Neuronal stem cell (in vitro differentiated cells): ENCODE measurements at places on chromosomes 3 and 15.

GRCh38 chr3:134904776-134905646, 110.0 kb downstream of the EPHB1 start:
- DNase-seq = no peak

DNA sequence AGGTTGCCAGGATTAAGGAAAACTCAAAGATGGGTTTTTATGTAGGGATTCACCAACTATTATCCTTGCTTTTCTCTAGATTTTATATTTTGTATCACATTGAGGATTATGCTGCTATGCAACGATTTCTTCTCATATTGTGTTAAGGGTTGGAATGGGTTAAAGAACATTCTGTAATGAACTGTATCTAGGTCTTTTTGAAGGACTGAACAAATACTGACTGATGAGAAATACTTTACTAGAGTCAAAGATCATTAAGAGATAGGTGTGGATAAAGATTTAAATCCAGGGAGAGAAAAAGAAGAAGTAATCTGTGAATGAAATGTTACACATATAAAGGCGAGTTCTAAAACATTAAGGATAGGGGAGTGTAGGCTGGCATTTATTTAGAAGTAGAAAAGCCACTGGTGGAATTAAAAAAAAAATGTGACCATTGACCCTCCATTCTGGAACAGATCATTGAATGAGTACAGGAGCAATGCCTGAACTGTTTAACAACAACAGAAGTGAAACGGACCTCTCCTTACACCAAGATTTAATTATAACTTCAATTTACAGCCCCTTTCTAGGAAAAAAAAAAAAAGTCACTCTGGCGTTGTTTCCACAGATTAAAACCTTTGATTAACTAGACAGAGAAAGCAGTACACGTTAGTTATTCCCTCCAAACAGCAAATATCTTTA, 39.2 kb downstream of the PROS1 start:
- DNase-seq = no peak

GRCh38 chr15:85499371-85499887, 119.0 kb downstream of the AKAP13 start:
- DNase-seq = no peak

DNA sequence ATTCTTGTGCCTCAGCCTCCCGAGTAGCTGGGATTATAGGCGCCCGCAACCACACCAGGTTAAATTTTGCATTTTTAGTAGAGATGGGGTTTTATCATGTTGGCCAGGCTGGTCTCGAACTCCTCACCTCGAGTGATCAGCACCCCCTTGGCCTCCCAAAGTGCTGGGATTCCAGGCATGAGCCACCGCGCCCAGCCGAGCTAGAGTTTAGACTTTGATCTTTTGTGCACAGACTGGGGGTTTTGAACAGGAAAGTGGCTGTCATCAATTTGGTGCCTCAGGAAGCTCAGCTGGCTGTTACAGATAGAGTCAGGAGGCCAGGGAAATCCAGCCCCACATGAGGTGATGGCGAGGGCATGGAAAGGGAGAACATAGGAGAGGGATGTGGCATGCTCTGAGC, 19.3 kb upstream of the IREB2 start:
- DNase-seq = no peak

GRCh38 chr15:85479071-85479647, 98.8 kb downstream of the AKAP13 start:
- DNase-seq = no peak

DNA sequence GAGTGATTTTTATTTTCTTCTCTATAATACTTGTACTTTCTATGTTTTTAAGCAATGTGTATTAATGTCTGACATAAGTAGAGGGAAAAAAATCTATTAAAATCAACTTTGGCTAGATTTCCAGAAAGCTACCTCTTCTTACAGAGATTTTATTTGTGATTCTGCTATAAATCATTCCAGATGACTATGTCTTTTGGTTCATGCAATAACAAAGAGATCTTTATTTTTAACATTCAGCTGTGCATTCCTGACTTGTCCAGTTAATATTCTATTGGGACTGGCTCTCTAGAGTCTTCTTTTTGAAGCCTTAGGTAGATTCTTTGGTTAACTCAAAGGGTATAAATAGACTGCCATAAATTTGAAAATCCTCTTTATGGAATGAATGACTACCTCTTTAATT, 74.3 kb upstream of the ARPP21 start:
- no peak for DNase-seq

- no peak for DNase-seq
Observed at GRCh38 chr3:124260206-124260915, 268.4 kb upstream of the ROPN1 start.

DNA sequence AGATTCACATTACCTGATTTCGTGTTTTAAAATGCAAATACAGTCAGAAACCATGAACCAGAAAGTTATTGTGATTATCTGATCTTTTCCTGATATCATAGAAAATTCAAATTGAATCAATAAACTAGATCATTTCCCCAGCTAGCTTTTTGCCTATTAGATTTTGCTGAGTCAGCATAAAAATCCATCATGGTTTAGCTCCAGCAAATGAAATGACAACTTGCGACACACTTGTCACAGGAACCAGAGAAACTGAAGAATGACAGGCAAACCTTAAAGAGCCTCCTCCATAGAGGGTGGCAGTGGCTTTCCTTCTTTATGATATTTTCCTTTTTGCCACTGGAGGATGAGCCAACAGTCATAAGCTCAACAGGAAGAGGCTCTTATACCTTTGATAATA, 30.6 kb upstream of the TMEM108 start:
- DNase-seq = no peak

GRCh38 chr3:190762801-190763200, 99.7 kb downstream of the GMNC start:
- DNase-seq = no peak

GRCh38 chr3:15646851-15647511, 45.4 kb downstream of the BTD start:
- DNase-seq = no peak

- no peak for DNase-seq
Observed at GRCh38 chr3:48877671-48878070, 21.0 kb downstream of the SLC25A20 start.

DNA sequence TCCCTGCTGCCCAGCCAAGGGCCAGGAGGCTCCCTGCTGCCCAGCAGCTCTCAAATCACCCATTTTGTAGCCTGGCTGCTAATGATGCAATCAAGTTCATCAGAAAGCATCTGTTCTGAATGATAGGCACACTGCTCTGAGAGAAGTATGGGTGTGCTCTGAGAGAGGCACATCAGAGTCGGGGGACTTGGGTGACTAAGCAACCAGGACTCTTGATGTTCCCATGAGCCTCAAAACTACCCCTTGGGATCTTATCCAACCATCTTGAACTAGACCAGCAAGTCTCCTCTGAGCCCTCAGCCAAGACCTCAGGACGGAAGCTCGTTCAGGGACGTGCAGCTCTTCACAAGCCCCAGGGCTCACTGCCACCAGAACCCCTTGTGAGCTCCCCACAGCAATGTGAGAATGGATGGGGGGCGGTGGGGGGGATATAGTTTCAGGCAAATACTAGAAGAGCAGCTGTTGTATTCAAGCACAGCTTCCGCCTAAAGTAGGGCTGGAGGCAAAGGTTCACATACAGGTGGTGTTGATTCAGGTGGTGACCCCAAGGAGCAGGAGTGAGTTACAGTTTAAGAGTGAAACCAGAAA, 52.2 kb upstream of the HES1 start:
- DNase-seq = no peak

DNA sequence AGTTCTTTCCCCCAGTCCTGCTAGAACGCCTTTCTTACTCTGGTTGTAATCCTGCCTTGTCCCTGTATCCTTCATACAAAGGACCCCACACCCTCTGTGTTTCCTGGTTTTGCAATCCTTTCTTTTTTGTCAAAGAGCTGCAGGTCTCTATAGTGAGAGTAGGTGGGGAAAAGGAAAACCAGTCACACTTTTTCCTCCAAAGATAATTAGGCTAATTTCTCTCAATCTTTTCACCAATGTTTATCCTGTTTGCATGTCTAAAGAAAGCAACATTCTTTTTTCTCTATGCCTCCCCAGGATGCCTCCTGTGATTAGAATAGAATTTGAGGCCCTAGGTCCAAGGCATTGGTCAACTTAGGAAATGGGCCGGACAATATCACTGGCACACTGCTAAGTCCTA, 25.4 kb downstream of the SEMA6D start:
- DNase-seq = peak; percentile 30

DNA sequence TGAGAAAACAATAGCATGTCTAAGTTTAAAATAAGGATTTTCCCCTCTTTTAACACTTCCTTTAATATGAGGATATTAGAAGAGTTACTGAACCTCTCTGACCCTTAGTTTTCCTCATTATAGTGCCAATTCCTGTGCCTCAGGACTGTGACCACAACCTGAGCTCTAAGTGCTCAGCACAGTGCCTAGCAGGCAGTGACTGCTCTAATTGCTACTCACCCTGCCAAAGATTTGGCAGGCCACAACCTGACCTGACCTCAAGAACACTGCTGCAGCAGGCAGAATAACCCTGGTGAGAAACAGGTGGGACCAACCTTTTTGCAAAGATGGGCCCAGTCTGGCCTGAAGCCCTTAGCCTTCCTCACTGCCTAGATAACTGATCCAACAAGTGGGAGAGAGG, 35.7 kb downstream of the NBEAL2 start:
- DNase-seq = no peak

- DNase-seq = no peak
Observed at GRCh38 chr15:77869021-77869895, 208.3 kb downstream of the TBC1D2B start.

DNA sequence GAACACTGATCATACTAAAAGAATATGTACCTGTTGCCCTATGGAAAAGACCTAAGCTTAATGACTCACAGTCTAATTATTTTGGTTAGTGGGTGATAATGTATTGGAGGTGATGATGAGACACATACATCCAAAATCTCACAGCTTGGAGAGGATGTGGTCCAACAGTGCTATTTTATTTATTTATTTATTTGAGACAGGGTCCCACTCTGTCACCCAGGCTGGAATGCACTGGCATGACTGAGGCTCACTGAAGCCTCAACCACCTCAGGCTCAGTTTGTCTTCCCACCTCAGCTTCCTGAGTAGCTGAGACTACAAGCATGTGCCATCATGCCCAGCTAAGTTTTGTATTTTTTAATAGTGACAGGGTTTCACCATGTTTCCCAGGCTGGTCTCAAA, 35.0 kb downstream of the LPP start:
- no peak for DNase-seq
